ENCODE measurements at places on chromosomes 12 and 14. TPM values are rescaled to one million over a fixed set of nuclear protein-coding genes. Genes with fewer than 3 reads are reported as not detected.

Gene KRT6C
- total RNA-seq, result not detected

Gene FOXM1
- total RNA-seq, result 109 TPM

Gene AMIGO2
- total RNA-seq, result 18.2 TPM

Gene FAM177A1
- total RNA-seq, result 53.6 TPM

Gene KCNA5
- not detected for total RNA-seq

Gene TSHR
- total RNA-seq, result not detected

DNA sequence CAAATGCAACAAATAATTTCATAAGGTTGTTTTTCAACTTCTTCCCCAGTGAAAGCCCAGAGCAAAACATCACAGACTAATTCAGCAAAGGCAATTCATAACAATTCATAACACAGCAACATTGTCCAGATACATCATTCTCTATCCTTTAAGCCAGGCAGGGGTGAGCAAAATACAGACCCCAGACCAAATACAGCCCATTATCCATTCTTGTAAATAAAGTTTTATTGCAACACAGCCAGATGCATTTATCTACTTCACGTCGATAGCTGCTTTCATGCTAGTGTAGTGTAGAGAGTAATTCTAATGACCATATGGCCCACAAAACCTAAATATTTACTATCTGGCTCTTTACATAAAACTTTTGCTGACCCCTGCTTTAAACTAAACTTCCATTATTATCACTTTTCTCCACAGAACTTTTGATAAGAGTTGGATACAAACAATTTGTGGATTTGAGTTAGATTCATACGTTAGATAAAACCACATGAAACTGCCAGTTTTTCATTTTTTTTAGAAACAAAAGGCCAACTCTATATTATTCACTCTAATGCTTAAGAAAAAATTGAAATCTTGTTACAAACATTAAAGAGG lies 174.4 kb downstream of the DUSP6 start:
- no peak for DNase-seq

DNA sequence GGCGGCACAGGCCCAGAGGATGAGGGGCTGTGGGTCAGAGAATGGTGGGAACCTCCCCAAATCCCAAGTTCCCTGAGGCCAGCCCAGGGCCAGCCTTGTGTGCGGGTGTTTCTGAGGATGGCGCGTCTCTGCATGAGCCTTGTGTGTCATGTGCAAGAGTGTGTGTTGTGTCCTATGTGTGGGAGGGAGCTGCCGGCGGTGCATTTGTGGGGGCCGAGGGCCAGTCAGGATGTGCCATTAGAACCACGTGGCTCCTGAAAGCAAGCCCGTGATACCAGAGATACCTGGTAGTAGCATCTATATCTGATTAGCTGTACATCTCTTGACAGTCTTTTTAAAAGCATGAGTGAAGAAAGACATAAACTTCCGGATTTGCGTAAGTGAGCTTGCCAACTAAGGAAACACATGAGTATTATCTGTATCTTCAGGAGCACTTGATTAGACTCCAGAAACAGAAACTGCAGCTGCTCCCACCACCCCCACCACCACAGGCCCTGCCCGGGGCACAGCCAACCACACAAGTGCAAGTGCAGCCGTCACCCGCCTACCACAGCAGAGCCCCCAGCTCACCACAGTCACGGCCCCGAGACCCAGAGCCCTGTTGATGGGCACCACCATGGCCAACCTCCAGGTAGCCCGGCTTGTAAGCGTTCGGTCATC lies 19.2 kb downstream of the DDX51 start:
- no peak for DNase-seq

DNA sequence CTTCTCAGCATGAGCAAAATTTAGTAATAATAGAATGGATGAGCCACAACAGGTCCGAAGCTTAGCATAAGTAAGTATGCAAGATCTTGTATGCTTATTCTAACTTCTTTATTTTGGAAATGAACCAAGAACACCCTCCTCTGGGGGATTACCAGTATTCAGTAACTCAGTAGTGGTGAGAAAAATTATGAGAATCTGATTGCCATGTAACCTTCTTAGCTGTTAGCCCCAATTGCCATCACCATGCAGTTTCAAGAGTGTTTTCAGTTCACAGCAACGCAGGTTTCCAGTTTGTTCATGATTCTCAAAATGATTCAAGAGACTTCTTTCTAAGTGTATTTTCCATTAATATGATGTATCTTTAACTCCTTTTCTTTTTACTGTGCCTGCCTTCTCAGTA lies 1507.6 kb upstream of the SEL1L start:
- DNase-seq, result no peak

DNA sequence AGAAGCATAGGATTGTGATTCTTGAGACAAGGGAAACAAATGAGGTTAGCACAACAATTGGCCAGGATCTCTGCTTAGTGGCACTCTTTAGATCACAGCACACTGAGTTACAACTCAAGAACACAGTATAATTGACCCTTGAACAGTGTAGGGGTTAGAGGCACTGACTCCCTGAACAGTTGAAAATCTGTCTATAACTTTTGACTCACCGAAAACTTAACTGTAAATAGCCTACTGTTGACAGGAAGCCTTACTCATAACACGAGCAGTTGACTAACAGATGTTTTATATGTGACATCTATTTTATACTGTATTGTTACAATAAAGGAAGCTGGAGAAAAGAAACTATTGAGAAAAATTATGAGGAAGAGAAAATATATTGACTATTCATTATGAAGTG lies 296.1 kb downstream of the RERGL start:
- DNase-seq, result no peak

DNA sequence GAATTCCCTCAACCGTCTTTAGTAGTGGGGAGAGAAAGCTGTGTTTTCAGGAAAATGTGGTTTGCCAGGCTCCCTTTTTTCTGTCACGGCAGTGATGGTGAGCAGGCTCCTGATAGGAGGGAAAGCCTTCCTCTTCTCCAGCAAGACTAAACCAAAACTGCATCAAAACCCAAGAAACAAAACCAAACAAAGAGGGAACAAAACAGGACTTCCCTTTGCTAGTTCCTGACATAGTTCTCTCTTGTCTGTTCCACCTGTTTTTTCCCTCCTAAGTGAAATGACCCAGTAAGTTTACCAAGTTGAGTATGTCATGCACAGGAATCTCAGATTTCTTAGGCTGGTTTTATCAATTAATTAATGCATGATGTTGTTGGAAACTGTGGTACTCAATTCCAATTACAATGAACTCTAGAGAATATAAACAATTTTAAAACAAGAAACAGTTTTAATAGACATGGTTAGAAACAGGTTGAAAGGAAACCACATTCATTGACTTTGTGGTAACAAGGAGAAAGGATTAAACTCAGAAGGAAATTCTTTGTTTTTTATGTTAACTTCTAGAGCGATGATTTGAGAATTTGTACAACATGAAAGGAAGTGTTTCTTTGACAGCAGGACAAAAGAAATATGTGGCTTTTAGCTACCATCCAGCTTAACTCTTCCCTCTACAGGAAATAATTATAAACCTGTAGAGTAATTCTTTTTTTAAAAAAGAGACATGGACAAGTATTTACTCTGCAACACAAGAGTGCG lies 23.0 kb upstream of the CSRP2 start:
- DNase-seq, result no peak

DNA sequence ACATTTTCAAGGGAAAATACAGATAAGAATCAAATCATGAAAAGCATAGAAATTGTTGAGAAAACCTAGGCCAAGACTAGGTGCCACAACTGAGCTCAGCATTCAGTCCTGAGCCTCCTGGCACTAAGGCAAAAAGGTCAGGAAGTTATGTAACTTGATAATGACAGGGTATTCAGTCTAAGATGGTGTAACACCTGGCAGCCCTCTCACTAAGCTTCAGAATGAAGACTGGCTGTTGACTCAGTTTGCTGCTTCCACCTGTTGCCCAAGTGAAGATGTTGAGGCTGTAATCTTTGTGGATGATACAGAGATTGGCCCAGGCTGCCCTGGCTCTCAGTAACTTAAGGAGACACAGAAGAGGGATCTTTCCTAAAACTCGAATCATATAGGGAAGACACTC lies 19.6 kb downstream of the PROX2 start:
- no peak for DNase-seq

GRCh38 chr12:124665511-124665910 lies 98.1 kb upstream of the NCOR2 start:
- no peak for DNase-seq

DNA sequence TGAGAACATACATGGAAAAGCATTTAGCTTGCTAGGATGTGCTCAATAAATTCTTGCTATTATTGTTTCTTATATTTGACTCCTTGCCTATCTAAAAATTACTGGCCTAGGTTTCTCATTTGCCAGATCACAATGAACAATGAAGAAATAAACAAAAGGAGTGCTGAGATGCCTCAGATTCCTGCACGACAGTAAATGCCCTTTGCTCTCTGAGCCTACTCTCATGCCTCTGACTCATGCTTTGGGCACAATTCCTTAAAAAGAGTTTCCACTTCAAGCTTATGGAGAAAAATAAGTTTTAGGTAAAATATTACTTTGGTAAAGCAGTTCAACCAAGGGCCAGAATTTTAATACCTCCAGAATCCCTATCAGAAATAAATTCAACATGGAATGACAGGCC lies 30.9 kb downstream of the GRIN2B start:
- no peak for DNase-seq

DNA sequence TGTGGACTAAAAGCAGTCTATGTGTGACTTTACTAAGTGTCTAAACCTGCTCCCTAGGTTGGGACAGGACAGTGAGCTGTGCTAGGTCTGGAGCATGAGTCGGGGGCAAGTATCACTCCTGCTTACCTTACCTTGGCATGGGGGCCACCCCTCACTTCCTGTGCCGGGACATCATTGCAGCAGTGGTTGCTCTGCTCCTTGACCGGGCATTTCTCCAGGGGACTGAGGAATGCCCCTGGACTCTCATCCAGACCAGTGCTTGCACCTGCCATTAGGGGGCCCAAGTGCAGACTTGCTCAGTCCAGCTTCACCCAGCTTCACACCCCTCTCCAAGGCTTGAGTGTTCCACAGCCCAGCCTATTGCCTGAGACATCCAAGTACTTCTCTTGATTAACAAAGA lies 84.7 kb upstream of the NELL2 start:
- no peak for DNase-seq

GRCh38 chr14:104797115-104798044 lies 1.8 kb upstream of the AKT1 start:
- DNase-seq, result no peak

All from activated T-cell treated with anti-CD3 and anti-CD28 coated beads, Interleukin-2, amount 50 U/mL, for 72 hours (primary cell).